Subcutaneous preadipocyte (primary cell): ENCODE measurements at places on chromosomes 13 and 19. TPM values are rescaled to one million over a fixed set of nuclear protein-coding genes. Genes with fewer than 3 reads are reported as not detected.

The MAP4K1 gene
- under 0.01 TPM in 1 of 2 replicates, not detected in the other for total RNA-seq

The ZNF324B gene
- 11.8 and 14.5 TPM in 2 replicates for total RNA-seq

The CIC gene
- total RNA-seq: 18.4 and 20.1 TPM in 2 replicates

The ENOX1 gene
- 9.6 and 12.9 TPM in 2 replicates for total RNA-seq

The PEX11G gene
- total RNA-seq: 2.5 and 5.5 TPM in 2 replicates

The ZBTB32 gene
- not detected in 2 replicates for total RNA-seq
